Neural crest cell (in vitro differentiated cells): ENCODE measurements at places on chromosomes 1 and 21. TPM values are rescaled to one million over a fixed set of nuclear protein-coding genes. Genes with fewer than 3 reads are reported as not detected.

- DNase-seq: no peak
Observed at GRCh38 chr1:208013210-208013609, 102.3 kb upstream of the CD34 start.

DNA sequence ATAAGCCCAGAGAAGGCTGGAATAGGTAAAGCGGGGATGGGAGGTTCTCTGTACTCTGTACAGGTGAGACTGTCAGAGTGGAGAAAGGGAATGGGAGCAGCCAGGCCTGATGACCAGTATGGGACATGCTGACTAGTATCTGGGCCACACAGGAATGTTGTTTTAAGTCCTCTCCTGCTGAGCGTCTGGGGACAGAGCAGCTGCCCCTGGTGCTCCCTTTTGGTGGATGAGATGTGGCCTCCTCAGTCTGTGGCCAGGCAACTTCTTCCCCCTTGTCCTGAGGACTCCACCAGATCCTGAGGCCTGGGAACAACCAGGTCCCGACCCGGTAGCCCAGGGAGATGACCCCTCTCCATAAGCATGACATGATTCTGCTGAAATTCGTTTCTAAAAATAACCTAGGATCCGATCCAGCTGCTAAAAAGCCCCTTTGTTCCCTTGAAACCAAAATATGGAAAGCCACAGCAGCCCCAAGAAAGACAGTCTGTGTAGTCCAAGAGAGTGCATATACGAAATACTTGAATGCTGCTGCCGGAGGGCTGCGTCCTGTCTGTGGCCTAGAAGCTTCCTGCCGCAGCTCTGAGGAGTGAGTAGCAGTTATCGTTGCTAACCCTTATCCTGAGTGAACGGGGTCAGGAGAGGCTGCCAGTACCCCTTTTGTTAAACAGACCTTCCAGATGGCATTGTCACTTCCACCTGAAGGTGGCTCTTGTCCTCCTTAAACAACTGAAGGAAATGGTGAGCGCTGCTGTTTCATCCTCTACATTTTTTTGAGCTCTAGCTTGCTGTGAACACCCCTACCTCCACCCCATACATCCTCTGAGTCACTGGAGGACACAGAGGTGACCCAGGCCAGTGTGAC, 47.1 kb downstream of the ATP2B4 start:
- peak; percentile 26 for DNase-seq

DNA sequence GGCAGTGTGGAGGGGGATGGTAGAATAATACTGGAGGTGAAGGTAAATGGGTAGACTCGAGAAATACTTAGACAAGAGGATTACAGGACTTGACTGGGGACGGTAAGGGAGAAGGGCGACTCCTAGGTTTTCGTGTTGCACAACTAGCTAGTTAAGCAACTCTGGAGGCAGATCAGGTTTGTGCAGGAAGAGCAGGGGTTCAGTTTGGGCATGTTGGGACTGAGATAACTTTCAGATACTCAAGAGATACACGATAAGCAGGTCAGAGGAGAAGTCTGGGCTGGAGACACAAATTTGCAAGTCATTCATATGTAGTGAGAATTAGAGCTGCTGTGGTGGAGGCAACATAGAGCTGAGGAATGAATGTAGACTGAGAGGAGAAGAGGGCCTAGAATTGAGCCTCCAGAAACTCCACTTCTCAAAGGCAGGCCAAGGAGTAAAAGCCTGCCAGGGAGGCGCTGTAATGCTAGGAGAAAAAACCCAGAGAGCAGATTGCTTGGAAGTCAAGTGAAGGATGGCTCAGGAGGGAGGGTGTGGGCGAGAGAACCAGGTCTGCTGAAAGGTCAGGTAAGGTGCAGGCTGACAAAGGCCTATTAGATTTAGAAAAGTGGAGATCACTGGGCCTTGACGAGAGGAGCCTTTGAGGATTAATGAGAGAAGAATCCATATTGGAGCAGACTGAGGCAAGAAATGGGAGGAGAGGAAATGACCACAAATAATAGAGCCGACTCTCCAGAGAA, 20.8 kb downstream of the MAB21L3 start:
- DNase-seq: no peak

FAM177B gene
- total RNA-seq: 0.47 TPM in 1 of 2 replicates, not detected in the other

- DNase-seq: no peak
Observed at GRCh38 chr1:169472738-169473137, 13.0 kb downstream of the SLC19A2 start.

SMPDL3B gene
- not detected in 2 replicates for total RNA-seq

DNA sequence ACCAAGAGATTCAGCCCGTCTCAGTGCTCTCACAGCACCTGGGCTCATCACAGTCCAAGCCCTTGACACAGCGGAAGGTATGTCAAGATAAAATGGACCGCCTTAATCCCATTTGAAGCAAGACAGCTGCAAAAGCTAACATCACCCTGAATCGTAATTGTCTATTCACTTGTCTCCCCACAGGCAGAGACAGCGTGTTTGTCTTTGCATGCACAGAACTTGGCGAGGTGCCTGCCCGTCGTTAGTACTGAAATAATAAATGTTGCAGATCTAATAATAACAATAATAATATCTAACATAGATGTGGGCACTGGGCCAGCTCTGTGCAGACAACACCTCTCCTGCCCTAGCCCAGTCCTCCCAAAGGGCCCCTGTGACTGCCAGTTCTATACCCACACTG, 271.7 kb downstream of the NPHP4 start:
- no peak for DNase-seq

GRCh38 chr1:32695098-32695904, 7.3 kb downstream of the SYNC start:
- DNase-seq: no peak

DNA sequence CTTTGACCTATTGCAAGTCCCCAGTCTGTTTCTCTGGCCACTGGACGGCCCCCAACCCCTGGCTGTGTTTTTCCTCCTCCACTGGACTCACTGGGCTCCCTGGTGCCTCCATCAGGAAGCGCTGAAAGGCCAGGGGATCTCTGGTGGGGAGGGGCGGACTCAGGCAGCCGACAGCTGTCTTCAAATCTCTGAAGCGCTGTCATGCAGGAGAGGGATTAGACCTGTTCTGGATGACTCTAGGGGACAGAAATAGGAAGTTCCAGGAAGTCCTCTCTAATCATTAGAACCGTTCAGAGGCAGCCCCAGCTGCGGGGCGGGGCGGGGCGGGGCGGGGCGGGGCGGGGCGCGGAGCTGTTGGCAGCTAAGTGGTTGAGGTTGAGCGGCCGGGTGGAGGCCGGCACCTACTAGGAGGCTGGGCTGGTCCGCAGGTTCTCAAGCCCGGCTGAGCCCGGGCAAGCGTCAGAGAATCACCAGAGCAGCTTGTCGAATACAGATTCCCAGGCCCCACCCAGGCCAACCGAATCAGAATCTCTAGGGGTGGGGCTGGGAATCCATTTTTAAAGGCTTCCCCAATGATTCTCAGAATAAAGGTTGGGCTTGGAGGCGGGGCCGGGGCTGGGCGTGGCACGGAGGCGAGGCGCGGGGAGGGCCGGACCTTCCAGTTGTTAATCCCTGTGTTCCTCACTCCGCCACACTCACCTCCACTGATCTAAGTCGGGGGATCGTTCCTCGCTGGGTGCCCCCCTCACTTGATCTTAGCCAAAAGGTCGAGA, 11.4 kb upstream of the PHLDA3 start:
- no peak for DNase-seq

DNA sequence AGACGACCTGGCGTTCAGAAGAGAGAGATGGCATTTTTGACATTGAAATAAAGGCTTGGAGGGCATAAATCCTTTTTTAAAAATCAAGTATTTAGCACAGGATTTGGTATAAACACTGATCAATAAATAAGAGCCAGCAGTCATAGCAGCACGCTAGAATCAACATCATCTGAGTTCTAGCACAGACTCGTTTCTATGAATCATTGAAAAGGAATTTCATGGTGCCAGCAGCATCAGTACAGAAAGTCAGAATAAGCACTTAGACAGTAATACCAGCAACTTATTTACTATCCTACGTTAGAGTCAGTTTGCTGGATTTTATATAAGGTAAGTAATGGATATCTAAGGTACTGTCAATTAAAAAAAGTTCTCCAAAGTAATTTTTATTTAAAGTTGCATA, 119.3 kb downstream of the HLCS start:
- DNase-seq: no peak

DNA sequence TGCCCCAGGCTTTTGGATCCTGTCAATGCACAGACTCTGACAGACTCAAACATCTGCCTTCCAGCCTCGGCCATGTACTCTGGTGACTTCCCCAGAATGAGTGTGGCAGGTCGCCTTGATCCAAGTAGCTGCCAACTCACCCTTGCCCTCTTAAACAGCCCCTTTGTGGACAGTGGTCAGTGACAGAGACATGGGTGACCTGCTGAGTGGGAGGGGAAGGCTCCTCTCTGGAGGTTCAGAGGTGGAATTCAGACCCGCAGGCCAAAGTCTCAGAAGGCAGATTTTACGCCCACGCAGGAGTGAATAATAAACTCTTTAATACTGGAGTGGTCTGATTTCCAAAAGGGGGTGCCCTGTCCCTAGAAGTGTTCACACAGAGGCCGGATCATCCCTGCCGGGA, 63.5 kb downstream of the TLR5 start:
- DNase-seq: peak; percentile 14

GRCh38 chr1:240435996-240436566, 175.9 kb downstream of the GREM2 start:
- DNase-seq: no peak

HHAT gene
- 5.5 and 6.9 TPM in 2 replicates for total RNA-seq

L1TD1 gene
- 10.1 and 11.5 TPM in 2 replicates for total RNA-seq

GRCh38 chr1:226512076-226512728, 36.4 kb upstream of the STUM start:
- no peak for DNase-seq

GRCh38 chr1:43319766-43320165, 17.9 kb upstream of the MPL start:
- DNase-seq: no peak

DNA sequence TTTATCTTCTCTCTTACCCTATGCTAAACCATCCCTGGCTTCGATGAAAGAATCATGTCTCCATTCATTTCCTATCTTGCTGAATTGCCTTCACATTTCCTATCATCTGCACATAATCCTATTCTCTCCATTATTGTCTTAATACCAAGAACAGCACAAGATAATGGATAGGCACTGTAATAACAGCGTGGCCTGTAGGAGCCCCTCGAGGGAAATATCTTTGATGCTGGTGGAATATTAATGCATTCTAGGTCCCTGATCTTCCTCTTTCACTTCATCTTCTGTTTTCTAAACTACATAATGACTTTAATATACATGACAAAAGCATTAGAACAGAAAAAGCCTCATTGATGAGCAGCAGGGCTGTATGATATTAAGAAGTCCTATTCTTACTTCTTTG, 720.6 kb downstream of the RWDD3 start:
- DNase-seq: no peak

CLCA4 gene
- not detected in 2 replicates for total RNA-seq

DNA sequence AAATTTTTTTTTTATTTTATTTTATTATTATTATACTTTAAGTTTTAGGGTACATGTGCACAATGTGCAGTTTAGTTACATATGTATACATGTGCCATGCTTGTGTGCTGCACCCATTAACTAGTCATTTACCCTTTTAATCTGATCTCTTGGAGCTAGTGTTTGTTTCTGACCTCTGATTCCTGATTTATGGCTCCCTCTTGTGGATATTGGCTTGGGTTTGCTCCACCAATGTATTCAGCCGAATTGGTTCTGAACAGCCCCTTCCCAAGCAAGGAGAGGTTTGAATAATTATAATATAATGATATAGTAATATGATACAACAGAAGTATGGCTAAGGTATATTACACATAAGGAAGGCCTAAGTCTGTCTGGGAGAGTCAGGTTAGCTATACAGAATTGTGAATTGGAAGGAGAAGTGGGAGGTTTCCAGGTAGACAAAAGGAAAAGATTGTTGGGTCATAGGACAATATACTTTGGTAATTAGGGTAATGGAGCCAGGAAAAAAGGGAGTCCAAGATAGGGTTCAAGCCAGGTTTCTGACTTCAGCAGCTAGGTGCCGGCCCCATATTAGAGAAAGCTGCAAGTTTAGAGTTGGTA, 53.1 kb upstream of the HMCN1 start:
- peak; percentile 4 for DNase-seq

DNA sequence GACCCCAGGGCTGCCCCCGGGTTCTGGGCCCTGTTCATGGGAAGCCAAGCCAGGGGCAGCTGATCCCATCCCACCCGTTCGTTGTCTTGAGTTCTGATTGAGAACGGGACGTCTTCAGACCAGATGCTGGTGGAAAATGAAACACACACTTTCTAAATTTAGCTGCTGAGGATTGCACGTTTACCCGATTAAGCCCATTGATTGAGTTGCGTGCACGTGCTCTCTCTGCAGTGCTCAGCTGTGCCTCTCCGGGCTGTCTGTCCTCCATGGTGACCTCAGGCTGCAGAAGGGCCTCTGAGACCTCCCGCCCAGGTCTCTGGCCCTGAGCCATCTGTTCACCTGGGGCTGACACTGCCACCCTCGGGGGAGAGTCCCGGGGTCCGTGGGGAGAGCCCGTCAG, 27.0 kb upstream of the PEX10 start:
- DNase-seq: no peak

- no peak for DNase-seq
Observed at GRCh38 chr1:68221980-68222373, 10.3 kb downstream of the WLS start.

- DNase-seq: no peak
Observed at GRCh38 chr1:18752409-18752808, 107.1 kb downstream of the TAS1R2 start.

DNA sequence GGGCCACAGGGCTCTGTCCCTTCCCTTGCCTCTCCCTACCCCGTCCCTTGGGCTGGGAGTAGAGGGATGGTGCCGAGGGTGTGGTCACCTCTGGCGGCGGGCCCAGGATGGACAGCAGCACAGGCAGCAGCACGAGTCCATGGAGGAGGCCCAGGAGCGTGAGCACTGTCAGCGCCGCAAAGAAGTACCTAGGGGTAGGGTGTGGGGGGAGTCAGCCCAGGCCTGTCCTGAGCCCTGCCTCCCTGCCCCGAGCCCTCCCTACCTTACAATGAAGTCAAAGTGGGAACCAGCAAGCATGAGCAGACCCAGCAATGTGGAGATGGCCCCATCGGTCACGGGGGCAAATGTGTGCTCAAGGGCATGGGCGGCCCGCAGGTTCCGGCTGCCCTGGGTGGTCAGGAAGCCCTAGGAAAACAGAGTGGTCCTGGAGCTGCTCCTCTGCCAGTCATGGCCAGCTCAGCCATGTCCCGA, 14.7 kb downstream of the BTBD19 start:
- DNase-seq: no peak

DNA sequence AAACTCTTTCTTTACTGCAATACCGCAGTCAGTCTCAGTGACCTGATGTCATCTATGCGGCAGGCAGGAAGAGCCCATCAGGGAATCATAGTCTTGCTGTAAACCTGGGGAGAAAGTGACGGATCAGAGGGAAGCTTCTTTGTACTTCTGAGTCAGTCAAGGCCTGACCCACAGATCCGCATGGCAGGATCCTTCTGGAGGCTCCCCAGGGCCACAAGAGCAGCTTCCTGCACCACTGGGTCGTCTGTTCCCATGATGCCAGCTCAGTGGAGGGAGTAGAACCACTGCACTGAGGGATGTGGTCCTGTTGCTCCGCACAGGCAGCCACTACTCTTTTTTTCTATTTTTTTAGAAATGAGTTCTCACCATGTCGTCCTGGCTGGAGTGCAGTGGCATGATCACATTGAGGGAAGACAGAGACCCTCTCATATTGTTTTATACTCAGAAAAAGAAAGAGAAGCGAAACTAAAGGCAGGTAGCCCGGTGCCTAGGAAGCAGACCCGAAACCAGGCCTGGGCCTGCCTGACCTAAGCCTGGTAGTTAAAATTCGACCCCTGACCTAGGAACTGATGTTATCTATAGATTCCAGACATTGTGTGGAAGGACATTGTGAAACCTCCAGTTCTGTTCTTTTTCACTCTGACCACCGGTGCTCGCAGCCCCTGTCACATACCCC, 6.3 kb upstream of the ERVH48-1 start:
- no peak for DNase-seq

- no peak for DNase-seq
Observed at GRCh38 chr1:99788896-99789295, 22.5 kb upstream of the FRRS1 start.

RAB42 gene
- 1.5 and 2.8 TPM in 2 replicates for total RNA-seq

HTR1D gene
- not detected in 2 replicates for total RNA-seq

TPTE gene
- total RNA-seq: not detected in 2 replicates
